Upper lobe of left lung (tissue), 6 donors: ENCODE measurements at places on chromosomes 4 and X. TPM values are rescaled to one million over a fixed set of nuclear protein-coding genes. Genes with fewer than 3 reads are reported as not detected.

The SPANXA2 gene
- total RNA-seq, result not detected

The RAP1GDS1 gene
- 20.6 TPM for total RNA-seq

The VSIG4 gene
- 193 TPM for total RNA-seq

DNA sequence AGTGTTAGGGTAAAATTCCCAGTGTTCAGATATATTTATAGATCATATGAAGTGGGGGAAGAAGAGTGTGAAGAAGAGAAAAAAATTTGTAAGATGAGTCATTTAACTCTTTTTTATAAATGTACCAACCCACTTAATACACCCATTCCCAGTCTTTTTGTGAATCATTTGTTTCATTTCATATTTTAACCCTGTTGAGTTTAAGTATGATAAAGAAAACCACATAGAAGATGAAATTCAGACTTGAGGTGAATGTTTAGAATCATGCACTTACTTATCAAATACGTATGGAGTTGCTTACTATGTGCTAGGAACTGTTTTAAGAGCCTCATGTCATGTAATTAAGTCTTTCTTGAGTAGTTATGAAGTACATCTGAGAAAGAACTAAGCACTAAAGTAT lies 56.6 kb upstream of the DAPP1 start:
- no peaks in the 10 kb centered on the region for H3K4me1 ChIP-seq
- no peaks in the 10 kb centered on the region for H3K36me3 ChIP-seq
- no peak for DNase-seq
- H3K27ac ChIP-seq, result no peak overlapping the region
- H3K4me3 ChIP-seq, result no peak overlapping the region

GRCh38 chr4:108751321-108751720 lies 11.5 kb downstream of the ETNPPL start:
- H3K36me3 ChIP-seq, result no peaks in the 10 kb centered on the region
- no peak overlapping the region for H3K4me3 ChIP-seq
- no peaks in the 10 kb centered on the region for H3K27me3 ChIP-seq
- H3K27ac ChIP-seq, result no peak overlapping the region
- no peak for DNase-seq

The PRKG2 gene
- 2.1 TPM for total RNA-seq

The GBA3 gene
- total RNA-seq, result 1.6 TPM

DNA sequence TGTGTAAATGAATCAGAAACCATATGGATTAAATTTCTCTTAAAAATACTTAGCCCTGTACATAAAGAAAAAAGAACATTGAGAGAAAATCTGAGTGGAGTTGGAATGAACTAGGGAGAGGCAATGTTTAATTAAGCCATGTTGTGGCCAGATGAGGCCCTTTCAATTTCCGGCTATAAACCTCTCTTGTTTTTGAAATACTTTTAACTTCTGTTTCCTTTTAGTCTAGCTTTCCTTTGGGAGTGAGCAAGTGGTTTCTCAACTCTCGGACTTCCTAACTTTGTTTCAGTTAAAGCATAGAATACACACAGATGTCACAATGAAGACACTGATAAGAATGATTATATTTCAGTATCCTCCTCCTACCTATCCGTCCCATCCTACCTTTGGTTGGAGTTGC lies 197.2 kb downstream of the ARHGAP24 start:
- H3K36me3 ChIP-seq, result no peaks in the 10 kb centered on the region
- no peaks in the 10 kb centered on the region for H3K4me1 ChIP-seq
- H3K4me3 ChIP-seq, result no peak overlapping the region
- peak overlapping the region; percentile 8 for H3K27ac ChIP-seq
- no peaks in the 10 kb centered on the region for H3K27me3 ChIP-seq

GRCh38 chr4:7539659-7540058 lies 104.9 kb upstream of the PSAPL1 start:
- no peaks in the 10 kb centered on the region for H3K36me3 ChIP-seq
- H3K4me1 ChIP-seq, result no peaks in the 10 kb centered on the region
- H3K27ac ChIP-seq, result no peak overlapping the region
- H3K4me3 ChIP-seq, result no peak overlapping the region
